ENCODE measurements at places on chromosomes 2 and 18.

DNA sequence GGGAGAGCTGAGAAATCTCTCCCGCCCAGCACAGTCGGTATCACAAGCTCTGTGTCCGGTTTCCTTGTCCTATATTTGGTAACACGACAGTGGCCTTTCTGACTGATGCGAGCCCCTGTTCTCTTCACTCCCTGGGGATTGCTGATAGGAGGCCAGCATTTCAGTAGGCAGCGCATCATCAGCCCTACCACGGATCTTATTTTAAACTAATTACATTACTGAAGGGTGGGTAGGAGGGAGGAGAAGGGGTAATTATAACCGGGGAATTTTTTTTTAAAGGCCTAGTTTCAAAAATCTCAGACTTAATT is 125.6 kb upstream of the LGALSL start:
- DNase-seq = no peak

DNA sequence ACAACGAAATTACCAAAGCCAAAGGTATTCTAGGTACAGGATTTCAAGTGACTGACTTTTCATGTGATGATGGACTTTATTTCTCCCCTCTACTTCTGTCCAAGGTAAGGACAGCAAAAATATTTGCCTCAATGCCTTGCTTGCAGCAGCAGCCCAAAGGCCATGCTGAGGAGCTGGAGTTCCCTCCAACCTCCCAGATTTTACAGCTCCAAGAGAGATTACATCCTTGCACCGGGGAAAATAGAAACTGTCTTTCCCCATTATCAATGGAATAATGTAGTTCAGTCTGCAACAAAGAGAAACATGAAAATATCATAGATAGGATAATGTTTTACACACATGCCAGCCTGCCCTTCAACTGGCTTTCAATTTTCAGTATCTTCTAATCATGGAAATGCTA is 13.5 kb downstream of the HSPD1 start:
- no peak for DNase-seq

GRCh38 chr18:45066210-45066609 is 385.5 kb downstream of the SETBP1 start:
- no peak for DNase-seq

DNA sequence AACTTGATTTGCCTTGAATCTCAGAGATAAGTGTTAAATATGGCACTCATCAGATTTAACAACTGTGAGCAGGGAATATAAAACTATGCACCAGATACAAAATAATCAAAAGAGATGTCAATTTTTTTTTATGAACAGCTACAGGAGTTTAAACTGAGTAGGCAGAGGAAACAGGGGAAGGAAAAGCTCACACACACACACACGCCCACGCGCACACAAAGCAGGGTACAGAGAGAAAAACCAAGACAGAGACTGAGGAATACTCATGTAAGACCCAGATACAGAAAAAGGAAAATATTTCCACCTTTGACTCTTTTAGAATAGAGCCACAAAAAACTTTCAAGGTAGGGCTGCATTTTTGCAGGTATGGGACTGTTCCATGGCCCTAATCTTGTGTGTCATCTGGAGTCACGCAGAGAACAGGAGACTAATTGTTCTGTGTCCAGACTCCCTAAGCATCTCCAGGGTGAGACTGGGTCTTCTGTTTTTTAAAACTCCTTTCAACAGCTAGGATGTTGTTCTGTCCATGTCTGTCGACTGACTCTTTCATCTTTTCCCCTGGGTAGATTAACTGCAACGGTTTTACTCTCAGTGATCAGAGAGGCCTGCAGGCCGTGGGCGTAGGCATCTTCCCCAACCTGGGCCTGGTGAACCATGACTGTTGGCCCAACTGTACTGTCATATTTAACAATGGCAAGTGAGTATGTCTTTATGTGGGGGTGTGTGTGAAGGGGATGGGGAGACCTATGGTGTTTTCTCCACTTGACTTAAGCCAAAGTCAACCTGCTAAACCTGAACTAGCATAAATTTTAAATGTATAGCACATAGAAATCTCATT is 23.0 kb downstream of the SMYD1 start:
- no peak for DNase-seq

DNA sequence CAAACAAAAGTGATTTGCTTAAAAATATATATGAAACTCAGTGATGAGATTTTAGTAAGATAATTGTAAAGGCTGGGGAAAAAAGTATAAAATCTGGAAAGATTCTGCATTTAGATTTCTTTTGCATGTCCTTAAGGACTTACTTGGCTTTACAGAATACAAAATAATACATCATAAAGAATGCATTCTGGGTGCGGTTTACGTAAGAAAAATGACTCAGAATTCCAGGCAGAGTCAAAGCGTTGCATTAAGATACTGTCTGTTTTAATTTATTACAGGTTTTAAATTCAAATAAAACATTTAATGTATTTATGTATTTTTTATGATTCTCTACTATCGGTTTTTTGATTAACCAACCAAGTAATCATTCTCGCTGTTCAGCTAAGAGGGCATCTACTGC is 178.0 kb downstream of the SH3BP4 start:
- DNase-seq = no peak

GRCh38 chr2:215527736-215528135 is 91.9 kb upstream of the FN1 start:
- DNase-seq = no peak
